ENCODE measurements at places on chromosomes 6 and 20.

DNA sequence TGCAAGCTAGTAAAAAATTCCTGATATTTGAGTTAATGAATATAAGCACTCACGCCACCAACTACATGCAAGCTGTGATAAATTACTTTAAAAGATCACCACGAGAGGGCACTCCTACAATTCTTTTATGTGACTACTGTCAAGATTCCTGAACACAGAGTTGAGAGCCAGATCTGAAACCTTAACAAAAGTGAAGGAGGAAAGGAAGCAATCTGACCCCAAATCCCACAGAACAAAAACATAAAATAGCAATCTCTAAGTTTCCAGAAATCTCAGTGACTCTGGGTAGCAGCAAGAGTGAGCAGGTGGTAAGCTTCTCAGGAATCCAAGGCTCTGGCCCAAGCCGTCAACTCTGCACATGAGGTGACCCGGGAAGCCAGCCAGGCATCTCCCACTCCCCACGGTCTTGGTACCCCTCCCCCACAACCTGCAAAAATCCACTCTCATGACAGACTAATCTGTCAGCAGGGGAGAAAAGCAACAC lies 55.1 kb downstream of the STAU1 start:
- peak; percentile 5 for DNase-seq

GRCh38 chr6:104201557-104201956 lies 658.2 kb downstream of the HACE1 start:
- DNase-seq, result no peak

- no peak for DNase-seq
Observed at GRCh38 chr20:9088556-9088955, 19.7 kb downstream of the PLCB4 start.

GRCh38 chr6:141107591-141108160 lies 1025.0 kb upstream of the GJE1 start:
- DNase-seq, result no peak

Measured in activated CD4-positive, alpha-beta T cell treated with anti-CD3 and anti-CD28 coated beads for 4 hours (primary cell).